ENCODE measurements at places on chromosomes 5 and 9.

- DNase-seq = no peak
Measured at GRCh38 chr9:87629104-87629503, 96.8 kb upstream of the CTSL start.

GRCh38 chr5:38913714-38914113, 67.9 kb downstream of the OSMR start:
- DNase-seq = peak; percentile 13

GRCh38 chr5:102453716-102454115, 45.1 kb downstream of the SLCO6A1 start:
- DNase-seq = peak; percentile 41

DNA sequence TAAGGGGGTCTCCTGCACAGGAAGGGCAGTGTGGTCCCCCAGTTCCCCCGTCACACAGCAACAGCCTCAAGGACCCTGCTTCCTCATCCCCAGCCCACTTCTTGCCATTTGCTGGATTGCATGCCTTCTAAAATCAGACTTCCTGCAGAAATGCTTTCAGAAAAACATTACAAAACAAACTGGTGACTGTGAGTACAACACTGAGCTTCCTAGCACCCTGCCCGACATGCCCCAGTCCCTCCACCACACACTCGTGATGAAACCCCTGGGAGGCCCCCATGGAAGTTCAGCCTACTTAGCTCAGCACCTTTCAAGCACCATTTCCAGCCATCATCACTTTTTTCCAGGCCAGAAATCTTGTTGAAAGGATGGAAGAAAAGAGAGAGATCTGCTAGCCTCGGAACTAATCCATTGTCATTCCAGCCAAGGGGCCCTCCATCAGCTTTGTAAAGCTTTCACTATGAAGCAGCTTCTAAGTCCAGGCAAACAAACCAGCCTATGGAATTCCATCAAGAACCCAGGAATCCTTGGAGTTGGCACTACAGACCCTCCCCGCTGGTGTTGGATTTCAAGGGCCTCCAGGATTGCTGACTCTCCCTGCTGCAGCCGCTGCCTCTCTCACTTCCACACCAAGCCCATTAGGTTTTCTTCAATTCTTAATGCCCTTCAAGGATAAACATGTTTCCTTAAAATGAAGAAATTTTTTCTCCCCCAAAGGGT, 114.6 kb downstream of the C5orf15 start:
- DNase-seq = no peak

- DNase-seq = no peak
Measured at GRCh38 chr5:131630208-131630962, 4.6 kb downstream of the RAPGEF6 start.

DNA sequence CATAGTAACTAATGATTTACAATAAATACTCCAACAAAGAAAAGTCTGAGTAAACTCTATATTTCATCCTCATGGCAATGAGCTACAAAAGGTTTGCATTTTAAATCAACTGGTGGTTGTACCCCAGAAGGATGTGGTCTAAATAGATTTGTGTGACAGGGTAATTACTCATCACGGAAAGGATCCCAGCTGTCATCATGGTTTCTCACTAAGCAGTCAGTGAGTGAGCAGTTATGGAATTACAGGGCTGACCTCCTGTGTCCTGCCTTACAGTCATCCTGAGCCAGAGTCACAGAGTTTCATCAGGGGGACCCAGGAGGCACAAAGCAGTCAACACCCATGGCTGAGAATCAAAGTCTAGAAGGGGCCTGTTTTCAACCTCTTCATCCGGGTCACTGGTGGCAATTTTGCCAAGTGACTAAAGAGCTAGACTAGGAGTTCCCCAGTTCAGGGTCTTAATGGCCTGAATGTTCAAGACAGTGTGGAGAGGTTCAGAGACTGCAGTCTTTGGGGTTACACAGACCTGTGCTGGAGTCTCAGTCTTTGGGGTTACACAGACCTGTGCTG, 210.7 kb upstream of the SLC24A2 start:
- peak; percentile 79 for DNase-seq

DNA sequence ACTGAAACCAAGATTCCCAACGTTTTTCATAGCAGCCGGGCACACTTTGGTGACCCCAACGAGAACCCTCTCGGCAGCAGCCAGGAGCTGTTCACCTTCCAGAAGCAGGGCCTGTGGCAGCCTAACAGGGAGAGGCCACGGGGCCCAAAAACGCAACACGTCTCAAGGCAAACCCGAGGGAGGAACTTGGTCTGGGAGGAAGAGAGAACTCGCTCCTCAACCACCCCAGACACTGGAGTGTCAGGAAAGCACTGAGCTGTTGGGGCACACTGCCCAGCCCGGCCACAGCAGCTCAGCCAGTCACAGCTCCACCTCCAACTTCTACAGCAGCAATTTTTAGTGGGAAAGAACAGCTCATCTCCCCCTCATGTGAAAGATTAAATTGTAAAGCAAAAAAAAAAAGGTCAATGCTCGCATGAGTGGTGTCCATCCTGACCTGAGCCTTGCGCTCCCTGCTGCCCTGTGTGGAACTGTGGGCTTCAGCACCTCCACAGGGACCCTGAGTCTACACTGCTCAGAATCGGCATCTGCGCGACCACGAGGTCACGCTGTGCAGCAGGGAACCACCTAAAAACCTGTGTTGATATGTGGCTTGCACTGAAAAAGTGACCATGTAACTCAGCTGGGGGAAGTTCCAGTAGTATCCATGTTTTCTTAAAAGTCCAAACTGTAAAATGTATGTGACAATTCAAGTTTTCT, 55.0 kb downstream of the IPPK start:
- DNase-seq = no peak

GRCh38 chr5:16740066-16740810, 123.4 kb upstream of the RETREG1 start:
- DNase-seq = no peak

GRCh38 chr9:34046784-34047379, 1.8 kb downstream of the UBAP2 start:
- DNase-seq = peak; percentile 51

- no peak for DNase-seq
Measured at GRCh38 chr9:123894822-123895221, 35.1 kb downstream of the DENND1A start.

- DNase-seq = no peak
Measured at GRCh38 chr9:13090628-13091027, 188.9 kb downstream of the MPDZ start.
